ENCODE measurements at places on chromosomes 5 and 9. TPM values are rescaled to one million over a fixed set of nuclear protein-coding genes. Genes with fewer than 3 reads are reported as not detected.

DNA sequence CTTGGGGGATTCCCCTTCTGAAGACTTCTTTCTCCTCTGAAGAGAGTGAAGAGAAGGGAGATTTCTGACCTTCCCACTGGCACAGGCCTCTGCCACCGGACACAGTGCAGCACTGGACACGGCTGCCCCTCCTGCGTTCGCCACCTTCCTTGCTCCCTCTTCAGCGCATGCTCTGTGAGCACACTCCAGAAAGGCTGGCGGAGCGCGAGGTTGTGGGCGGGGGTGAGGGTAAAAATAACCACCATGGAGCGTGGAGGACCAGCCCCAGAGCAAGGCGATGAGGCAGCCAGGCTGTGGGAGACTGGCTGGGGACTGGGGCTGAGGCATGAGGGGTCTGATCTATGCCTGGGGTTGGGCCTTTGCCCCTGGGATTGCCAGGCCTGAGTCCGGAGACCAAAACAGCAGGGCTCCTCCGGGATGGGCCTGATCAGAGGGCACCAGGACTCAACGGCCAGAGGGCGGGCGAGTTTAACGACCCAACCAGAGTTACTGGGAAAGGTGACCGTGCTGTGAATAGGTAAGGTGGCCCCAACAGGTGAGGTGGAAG, 97.2 kb downstream of the ROR2 start:
- DNase-seq: no peak

DNA sequence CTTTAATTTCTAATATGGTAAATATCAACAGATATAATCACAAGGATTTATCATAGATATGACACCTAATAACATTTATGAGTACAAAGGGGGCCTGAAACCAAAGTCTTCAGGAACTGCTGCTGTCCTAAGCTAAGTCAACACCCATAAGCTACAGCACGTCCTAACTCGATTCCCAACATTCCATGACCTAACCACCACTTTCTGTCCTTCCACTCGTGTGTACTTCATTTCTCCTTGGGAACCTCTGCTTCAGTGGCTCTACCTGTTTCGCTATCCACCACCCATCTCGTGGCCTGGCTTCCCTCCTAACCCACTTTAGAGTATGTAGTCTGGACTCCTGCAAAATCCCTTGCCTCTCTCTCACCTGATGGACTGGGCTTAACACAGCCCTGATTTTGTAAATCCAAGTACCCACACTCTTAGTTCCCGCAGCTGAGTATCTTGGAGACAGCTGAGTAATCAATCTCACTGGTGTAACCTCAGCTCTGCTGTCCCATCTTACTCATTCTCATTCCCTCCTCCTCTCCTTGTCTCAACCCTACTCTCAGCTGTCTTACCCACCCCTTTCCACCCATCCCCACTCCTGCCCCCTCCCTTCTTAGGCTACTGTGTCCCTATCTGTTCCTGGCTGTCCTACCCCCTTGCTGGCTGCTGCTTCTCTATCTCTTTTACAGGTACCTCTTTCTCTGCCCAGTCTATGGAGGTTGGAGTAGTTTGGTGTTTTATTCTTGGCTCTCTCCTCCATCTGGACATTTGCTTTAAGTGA, 101.8 kb downstream of the MAST4 start:
- DNase-seq: no peak

The SPINK13 gene
- not detected for total RNA-seq

The SHB gene
- 2.8 TPM for total RNA-seq

The TEX48 gene
- total RNA-seq: not detected

All from activated CD8-positive, alpha-beta T cell treated with anti-CD3 and anti-CD28 coated beads for 36 hours (primary cell).